ENCODE measurements at places on chromosomes 12 and 14.

DNA sequence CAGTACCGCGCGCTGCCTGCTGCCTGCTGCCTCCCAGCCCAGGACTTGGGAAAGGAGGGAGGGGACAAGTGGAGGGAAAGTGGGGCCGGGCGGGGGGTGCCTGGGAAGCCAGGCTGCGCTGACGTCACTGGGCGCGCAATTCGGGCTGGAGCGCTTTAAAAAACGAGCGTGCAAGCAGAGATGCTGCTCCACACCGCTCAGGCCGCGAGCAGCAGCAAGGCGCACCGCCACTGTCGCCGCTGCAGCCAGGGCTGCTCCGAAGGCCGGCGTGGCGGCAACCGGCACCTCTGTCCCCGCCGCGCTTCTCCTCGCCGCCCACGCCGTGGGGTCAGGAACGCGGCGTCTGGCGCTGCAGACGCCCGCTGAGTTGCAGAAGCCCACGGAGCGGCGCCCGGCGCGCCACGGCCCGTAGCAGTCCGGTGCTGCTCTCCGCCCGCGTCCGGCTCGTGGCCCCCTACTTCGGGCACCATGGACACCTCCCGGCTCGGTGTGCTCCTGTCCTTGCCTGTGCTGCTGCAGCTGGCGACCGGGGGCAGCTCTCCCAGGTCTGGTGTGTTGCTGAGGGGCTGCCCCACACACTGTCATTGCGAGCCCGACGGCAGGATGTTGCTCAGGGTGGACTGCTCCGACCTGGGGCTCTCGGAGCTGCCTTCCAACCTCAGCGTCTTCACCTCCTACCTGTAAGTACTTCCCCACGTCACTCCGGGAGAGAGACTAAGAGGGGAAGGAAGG, at the start of gene LGR5:
LGR5 (plus strand) TSS at position 186 of the 732 bp plus-strand sequence; CDS start at position 469, 283 bp downstream.
- peak; percentile 22 for DNase-seq

DNA sequence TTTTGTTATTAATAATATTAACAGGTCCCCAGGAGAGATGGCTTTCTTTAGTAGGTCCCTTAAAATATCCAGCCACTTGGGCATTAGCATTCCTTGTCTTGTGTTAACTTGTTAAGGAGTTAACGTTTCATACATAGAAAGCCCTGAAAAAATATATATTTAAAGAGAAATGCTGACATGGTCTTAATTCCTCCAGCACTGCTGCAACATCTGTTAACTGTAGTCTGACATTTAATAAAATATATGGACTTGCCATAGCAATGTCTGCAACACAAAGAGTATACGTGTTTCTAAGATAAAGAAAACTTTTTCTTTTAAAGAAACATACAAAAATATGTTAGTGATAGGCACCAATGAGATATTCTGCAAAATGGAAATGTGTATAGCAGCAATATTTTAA, 10.0 kb downstream of the SLC38A4 start:
- no peak for DNase-seq

- DNase-seq = peak; percentile 79
Measured at GRCh38 chr12:26867080-26867479, 34.1 kb upstream of the ITPR2 start.

DNA sequence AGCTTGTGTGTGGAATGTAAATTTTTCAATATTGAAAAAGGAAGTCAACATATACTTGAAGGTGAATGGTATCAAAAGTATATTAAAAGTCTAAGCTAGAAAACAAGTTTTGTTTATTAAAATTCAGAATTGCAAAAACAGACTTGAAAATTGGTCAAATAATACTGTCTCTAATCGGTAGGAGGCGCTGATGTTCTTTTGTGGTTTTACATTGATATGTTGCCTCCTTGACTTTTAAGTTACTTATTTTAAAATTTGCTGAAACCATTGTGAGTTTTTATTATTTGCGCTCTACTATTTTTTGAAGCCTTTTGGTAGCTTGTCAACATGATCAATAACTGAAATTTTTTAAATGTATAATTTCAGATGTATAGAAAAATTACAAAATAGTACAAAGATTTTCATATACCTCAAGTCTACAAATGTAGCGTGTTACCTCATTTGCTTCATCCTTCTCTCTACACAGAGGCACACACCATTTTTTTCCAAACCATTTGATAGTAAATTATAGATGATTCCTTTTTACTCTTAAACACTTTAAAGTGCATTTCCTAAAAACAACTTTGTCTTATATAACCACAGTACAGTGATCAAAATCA, 6.9 kb downstream of the RTRAF start:
- no peak for DNase-seq

GRCh38 chr12:87047691-87048090, 791.5 kb upstream of the MGAT4C start:
- no peak for DNase-seq

DNA sequence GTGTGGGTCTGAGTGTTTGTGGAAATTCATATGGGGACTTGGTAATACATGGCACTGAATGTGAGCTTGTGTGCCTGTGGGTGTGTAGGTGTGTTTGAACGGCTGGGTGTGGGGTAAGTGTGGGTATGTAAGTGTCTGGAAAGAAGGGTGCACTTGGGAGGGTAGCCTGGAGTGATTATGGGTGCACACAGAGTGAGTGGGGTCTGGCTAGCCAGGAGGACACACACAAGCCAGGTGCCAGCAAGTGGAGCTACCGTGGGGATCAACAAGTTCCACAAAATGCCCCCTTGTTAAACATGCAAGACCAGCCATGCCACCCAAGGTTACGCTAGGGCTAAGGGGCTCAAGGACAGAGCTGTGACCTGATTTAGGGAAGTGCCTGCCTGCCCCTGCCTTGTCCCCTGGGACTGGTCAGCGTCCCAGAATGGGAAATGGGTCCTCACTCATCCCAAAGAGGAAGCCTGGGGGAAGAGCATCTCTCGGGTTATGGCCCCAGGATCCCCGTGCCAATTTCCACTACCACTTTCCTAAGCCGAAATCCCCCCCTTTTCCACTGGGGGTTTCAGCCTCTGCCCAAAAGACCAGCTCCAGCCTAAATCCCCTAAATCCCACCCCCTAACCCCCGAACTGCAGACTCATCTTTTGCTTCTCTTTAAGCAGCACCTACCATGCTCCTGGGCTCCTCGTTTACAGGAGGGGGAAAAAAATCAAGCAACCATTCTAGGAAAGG, 118.6 kb downstream of the DICER1 start:
- no peak for DNase-seq

DNA sequence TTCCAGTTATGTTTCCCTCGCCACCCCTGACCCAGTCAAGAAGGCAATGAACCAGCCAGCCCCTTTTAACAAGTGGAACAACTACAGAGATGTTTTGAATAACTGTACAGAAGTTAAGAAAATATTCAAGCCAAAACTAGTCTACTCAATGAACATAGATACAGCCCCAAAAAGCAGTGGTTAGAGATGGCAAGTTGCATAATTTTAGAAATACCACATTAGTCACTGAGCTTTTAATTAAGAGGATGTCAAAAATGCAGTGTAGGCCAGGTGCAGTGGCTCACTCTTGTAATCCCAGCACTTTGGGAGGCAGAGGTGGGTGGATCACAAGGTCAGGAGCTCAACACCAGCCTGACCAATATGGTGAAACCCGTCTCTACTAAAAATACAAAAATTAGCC, 27.2 kb downstream of the PROX2 start:
- DNase-seq = no peak

- DNase-seq = peak; percentile 37
Measured at GRCh38 chr14:24705840-24706239, 71.8 kb upstream of the GZMB start.

GRCh38 chr14:71478542-71478941, 453.7 kb upstream of the RGS6 start:
- DNase-seq = peak; percentile 37

- no peak for DNase-seq
Measured at GRCh38 chr14:102205560-102205959, 65.9 kb downstream of the WDR20 start.

- DNase-seq = peak; percentile 38
Measured at GRCh38 chr12:4275016-4275869, 1.7 kb downstream of the CCND2 start.

DNA sequence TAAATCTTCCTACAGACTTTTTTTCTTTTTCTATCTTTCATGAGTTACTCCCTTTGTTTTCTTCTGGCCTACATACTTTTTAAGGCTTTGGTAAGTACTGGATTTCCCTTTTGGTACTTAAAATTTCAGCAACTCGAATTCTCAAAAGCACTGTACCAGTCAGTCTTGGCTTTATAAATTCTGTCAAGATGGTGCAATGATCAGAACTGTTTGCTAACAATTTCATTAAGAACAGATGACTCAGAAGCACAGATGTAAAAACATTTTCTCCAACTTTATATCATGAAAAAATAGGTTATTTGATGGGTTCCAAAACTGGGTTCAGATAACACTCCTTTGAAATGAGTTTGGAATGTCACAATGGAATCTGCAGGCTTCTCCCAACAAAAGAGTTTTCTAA, 1961.8 kb upstream of the FLRT2 start:
- DNase-seq = no peak

GRCh38 chr12:48542300-48542928, 17.0 kb downstream of the OR8S1 start:
- no peak for DNase-seq

DNA sequence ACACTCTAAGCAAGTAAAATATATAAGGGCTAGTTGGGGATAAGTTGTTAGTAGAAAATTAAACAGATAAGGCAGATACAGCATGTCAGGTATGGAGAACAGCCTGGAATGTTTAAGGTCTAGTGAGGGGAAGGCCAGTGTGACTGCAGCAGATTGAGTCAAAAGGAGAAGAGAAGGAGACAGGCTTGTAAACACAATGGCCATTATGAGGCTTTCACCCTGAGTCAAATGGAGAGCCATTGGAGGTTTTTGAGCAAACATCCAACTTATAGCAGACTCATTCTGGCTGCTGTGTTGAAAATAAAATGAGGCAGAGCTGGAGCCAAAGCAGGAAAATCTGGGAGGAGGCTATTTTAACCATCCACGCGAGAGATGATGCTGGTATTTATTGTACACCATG, 142.0 kb downstream of the DUSP6 start:
- DNase-seq = no peak

DNA sequence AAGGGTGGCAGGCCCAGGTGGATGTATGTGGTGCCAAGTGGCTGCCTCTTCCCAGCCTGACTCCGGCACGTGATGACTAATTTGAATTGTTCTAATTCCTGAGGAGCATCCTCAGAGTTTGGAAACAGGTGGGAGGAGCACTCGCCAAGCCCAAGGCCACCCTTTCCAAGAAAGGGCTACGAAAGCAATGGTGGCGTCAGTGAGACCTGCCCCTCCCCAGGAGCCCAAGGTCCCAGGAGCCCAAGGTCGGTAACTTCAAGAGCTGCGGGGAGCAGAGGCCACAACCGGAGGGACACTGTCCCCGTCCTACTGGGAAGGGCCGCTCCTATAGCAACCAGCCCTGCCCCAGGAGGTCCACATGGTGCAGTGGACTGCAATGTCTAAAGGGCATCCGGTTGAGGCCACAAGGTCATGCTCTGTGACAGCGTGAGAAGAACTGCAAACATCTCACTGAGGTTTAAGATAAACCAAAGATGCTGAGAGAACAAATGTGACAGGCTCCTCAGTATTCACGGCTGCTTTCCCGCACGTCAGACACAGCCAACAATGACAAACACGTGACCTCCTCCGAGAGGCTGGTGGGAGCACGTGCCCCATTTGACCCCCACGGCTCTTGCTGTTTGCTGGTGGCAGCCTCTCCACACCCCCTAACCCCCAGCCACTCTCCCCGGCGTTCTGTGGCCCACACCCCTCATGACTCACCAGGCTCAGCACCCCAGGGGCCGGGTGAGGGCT, 79.6 kb downstream of the ITPK1 start:
- DNase-seq = no peak

DNA sequence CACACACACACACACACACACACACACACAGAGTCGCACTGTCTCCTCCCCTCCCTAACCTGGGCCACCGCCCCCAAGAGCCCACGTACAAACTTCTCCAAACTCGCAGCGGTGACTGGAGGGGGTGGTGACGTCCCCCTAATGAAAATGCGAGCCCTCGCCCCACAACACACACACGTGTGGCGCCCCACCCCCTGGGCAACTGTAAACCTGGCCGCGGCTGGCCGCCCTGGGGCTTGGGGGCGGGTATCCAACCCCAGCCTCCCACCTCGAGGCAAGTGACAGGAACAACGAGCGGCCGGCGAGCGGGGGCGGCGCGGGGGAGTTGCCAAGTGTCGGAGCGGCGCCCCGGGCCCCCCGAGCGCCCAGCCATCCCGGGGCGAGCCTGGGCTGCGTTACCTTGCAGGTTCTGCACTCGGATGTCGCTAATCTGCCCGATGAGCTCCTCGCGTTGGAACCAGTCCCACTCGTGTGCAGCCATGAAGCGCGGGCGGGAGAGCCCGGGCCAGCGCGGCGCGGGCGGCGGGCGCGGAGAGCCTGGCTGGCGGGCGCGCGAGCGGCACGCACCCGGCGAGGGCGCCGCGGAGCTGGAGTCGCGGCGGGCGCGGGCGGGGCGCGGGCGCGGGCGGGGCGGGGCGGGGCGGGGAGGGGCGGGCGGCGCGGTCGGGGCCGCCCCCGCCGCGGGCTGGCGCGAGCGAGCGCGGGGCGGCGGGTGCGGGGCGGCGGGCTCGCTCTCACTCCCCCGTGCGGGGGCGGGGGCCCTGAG, at the start of gene CLMN:
CLMN (minus strand) TSS at position 597 of the 766 bp plus-strand sequence; CDS start at position 481, 116 bp downstream.
- peak; percentile 72 for DNase-seq

- no peak for DNase-seq
Measured at GRCh38 chr12:530308-530707, 70.6 kb downstream of the B4GALNT3 start.

GRCh38 chr12:9588749-9589148, 19.0 kb downstream of the KLRB1 start:
- no peak for DNase-seq

DNA sequence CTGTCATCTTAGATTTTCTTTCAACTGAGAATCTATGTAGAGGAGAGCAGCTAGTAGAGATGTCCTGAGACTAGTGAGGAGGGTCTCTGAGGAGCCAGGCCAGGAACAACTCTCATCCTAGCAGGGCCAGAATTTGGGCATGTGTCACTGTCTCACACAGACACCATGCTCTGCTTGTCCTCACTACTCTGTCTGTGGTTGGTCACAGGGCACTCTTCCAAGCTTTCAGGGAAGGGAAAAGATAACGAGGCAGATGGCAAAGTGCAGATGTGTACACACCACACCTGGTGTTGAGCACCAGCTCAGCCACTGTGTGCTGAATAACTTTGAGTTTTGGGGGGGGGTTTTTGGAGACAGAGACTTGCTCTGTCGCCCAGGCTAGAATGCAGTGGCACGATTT, 2.5 kb downstream of the SSPN start:
- no peak for DNase-seq

All from GM06990 (cell line).